Activated CD4-positive, alpha-beta T cell treated with anti-CD3 and anti-CD28 coated beads, Interleukin-10, Interleukin-2, amounts not matched to agents 100 ng/mL and 50 ng/mL, durations not matched to agents 16 hours and 8 hours (primary cell): ENCODE measurements at places on chromosomes 2 and 18.

DNA sequence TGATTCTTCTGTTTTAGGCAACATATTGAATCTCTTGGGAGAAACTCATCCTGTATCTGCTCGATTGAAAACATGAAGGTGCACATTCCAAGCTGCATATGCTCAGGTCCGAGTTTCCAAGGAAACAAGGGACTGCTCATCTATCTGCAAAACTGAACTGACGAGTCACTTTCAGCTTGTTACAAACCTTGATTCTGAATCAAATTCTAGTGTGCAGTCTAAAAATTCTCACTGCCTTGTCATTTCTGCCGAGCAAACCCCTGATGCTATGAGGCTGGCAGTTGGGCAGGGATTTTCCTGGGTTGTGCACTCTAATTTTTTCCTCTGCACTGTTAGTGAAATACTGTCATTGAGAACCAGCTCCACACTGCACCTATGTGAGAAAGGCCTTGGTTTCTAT lies 101.3 kb upstream of the ETAA1 start:
- no peak for DNase-seq

DNA sequence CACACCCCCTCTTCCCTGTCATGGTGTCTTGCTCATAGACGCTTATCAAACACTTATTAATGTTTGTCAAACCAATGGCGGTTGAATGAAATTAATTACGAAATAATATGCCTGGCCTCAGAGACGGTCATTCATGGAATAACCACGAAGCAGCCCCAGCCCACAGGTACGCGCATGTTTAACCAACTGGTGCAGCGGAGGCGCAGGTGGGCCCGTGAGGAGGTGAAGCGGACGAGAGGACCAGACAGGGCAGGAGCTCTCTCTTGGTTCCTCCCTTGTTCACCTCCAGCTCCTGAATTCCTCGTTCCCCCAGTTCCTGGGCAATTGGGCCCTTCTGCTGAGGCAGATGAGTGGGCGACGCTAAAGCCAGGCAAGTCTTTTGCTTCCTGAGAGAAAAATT lies 169.8 kb downstream of the TNS1 start:
- DNase-seq: no peak

DNA sequence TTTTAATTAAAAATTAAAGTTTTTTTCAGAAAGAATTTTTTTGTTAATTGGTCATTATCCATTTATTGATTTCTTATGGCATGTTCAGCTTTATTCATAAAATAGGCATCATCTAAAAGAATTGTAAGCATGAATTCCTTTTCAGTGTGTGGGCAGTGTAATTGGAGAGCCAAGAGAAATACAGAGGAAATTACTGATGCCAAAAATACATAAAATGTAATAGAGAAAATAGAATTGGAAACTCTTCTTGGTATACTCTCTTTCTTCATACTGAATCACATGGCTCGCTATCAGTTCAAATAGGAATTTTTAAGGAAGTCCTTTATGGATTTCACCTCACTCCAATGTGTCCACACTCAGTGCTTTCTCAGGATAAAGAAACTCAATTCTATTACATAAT lies 663.6 kb upstream of the NRXN1 start:
- DNase-seq: no peak

- DNase-seq: peak; percentile 33
These were observed 8.8 kb downstream of the IMMT start for GRCh38 chr2:86186431-86186830.

GRCh38 chr18:46418663-46419260 lies 238.3 kb downstream of the LOXHD1 start:
- no peak for DNase-seq

- peak; percentile 90 for DNase-seq
These were observed 749 bp upstream of the EIF2AK3 start for GRCh38 chr2:88627856-88628570.

- DNase-seq: peak; percentile 22
These were observed 821 bp upstream of the EPHA4 start for GRCh38 chr2:221572821-221573429.

GRCh38 chr2:23513872-23514793 lies 129.2 kb downstream of the KLHL29 start:
- DNase-seq: no peak

- peak; percentile 11 for DNase-seq
These were observed 38.5 kb downstream of the PSMG2 start for GRCh38 chr18:12741351-12741750.

- DNase-seq: no peak
These were observed 26.5 kb downstream of the LDAH start for GRCh38 chr2:20796374-20796791.

DNA sequence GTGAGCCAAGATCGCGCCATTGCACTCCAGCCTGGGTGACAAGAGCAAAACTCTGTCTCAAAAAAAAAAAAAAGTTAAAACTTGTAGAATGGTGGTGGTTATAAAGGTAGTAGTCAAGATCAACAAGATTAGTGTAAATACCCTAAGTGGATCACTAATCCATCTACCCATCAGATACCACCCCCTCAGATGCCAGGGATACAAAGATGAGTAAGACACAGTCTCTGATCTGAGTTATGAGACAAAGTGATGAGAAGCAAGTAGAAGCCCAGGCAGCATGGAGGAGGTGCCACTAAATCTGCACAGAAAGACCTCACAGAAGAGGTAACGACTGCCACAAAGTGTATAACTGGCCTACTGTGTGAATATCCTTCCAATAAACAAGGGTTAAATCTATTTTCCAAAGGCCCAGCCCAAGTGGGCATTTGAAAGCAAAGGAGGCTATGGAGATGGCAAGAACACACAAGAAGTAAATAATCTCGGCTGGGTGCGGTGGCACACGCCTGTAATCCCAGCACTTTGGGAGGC lies 20.2 kb downstream of the NFE2L2 start:
- DNase-seq: peak; percentile 39

DNA sequence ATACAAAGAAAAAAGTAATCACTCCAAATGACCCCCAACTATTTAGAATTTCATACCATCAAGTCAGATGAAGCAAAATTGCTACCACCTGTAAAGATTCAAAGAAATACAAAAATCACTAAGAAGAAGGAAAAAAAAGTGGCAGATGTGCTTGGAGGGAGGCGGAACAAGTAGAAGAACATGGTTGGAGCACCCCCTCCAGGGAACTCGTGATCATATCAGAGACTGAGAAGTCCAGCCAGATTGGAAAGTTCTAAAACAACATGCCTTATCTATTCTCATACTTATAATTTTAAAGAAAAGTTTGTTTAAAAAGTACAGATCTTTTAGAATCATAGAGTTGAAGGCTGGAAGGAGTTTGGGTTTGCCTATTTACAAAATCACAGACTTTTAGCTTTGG lies 113.4 kb upstream of the CYP26B1 start:
- no peak for DNase-seq

DNA sequence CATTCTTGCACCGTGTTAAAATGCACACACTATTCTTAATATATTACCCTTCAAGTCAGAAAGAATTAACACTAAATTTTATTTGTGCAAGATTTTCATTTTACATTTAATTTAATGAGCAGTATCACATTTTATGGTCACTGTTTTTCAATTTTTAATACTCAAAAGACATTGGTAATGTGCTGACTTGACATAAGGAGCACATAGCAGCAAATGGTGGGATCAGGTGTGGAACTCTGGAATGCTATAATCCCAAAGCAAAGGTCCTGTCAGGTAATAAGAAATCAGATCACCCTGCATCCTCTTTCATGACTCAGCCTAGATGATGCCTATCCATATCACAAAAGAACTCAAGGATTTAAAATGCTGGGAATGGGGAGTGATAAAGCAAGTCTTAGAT lies 55.6 kb upstream of the SPAG16 start:
- DNase-seq: no peak

DNA sequence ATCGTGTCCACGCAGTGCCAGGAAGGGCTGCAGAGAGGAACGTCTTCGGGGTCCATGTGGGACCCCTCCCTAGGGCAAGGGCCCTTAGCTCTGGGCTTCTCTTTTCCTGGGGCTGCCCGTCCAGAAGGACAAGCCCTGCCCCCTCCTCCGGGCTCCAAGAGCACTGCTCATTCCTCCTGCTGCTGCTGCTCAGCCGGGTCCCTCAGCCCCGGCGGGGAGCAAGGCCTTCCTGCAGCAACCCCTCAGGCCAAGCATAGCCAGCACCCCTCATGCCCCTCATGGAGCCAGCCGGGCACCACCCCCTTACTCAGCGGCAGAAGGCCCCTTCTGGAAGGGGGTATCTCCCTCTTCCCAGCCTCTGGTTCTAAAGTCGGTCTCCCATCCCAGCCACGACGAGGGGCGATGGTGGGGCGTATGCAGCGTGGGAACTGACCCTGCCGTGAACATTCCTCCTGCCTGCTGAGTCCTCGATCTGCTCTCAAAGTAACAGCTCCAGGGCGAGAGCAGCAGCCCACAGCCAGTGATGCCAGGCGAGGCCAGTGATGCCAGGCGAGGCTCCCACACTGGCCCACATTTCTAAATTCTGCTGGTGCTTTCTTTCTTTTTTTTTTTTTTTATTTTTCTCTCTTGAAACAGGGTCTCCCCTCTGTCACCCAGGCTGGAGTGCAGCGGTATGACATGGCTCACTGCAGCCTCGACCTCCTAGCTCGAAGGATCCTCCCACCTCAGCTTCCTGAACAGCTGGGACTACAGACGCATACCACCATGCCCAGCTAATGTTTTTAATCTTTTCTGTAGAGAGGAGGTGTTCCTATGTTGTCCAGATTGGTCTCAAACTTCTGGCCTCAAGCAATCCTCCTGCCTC lies 99.7 kb downstream of the HDAC4 start:
- DNase-seq: no peak

- no peak for DNase-seq
These were observed 26.6 kb downstream of the SESTD1 start for GRCh38 chr2:179238027-179238426.

DNA sequence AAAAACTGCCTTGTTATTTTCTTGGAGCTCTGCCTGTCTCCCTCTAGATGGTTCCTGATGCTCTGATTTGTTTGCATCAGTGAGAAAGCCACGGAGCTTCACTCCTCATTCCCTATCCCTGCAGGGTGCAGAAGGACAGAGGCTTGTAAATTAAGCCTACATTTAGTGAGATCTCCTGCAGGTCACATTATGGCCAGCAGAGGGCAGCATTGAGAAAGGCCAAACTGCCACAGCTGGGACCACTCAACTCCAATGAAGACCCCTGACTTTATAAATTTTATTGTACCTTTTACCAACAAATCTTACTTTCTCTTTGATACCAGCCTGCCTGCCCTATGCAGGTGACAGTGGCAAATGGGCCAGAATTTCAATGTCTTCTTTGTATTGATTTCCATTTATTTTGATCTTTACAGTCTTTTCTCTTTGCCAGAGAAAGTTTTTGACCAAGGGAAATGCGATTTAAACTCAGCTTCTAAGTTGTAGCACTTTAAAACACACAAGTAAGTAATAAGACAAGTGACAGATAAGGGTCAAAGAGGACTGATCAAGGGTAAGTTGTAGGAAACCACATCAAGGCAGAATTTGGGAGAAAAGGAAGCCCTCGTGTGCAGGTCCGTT lies 1029.1 kb upstream of the KLHL29 start:
- DNase-seq: peak; percentile 46

- no peak for DNase-seq
These were observed 116.4 kb downstream of the ACKR3 start for GRCh38 chr2:236685979-236686520.

DNA sequence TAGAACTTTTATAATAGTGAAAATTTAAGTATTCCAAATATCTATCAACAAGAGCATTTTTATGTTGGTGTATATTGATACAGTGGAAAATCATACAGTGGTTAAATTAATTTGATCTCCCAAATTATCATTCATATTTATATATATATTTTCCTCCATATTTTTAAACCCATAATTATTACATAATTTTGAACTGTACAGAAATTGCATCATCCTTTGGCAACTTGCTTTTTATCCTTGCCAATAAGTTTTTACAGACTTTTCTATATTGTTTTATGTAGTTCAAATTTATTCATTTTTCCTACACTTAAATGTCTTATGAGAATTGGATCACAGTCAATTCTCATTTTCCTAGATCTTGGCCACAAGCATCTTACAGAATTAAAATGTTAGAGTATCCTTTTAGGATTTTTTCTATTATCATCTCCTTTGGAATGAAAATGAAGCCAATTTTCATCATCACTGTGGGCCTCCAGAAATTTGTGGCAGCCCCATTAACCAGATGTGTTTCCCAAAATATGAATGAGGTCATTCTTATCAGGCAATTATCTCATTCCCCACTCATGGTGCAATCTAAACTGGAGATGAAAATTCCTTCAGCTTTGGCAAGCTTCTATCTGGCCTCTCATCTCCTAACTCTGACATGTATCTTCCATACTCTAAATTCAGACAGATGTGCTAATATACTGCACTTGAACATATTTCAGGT lies 94.2 kb upstream of the DLGAP1 start:
- no peak for DNase-seq

DNA sequence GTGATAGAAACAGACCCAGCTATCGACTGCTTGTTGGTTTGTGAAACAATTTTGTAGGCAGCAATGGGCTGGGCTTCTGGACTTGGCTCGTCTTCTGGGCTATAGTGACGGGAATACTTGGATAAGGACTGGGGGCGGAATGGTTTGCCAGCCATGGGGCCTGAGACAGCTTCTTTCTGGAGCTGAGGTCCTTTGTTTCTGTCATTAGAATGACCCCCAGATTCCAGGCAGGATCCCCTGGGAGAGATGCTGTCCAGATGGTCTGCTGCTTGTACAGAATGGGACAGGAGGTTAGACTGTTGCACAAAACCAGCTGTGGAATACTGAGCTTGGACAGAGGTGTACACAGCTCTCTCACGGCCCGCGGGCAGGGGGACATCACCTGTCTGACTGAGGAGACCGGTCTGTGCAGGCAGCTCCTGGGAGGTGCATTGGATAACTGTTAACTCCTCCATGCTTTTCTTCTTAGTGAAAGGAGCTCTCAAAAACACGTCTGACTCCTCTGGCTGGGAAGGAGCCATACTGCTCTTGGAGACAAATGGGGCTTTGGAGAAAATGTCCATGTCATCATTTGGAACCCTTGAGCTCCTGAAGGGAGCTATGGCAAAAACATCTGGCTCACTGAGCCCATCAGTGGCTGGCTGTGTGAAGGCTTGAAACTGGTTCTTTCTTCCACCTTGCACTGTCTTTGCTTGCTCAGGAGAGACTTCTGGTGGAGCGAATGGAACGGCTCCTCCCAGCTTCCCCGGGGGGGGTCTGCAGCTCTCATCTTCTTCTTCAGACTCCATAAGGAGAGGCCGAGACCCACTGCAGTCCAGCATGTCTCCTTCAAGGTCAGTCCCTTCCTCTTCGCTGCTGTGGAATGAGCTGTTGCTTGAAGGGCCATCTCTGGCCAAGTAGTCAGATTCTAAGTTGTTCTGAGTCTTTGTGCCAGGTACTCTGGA lies 28.6 kb upstream of the NFU1 start:
- DNase-seq: no peak

- peak; percentile 40 for DNase-seq
These were observed 41.8 kb downstream of the TGFBRAP1 start for GRCh38 chr2:105287692-105288091.
